ENCODE measurements at places on chromosomes 5 and 9.

GRCh38 chr5:142486020-142486419 lies 161.2 kb upstream of the SPRY4 start:
- DNase-seq: no peak

DNA sequence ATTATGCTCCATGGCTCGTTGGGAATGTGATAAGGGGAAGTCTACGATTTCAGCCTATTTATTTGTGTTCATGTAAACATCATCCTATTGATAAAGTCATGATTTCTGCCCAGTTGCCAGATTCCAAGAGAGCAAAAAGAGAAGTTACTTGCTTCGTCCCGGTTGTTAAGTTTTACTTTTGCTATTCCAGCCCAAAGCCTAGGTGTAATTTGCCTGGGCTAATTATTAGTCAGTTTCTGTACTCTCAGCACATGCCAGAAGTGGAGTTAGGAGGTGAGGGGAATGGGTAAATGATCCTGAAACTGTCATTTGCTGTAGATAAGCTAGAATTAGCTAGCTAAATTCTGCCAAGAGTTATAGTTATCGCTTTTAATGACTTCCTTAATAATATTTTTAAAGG lies 4.5 kb upstream of the ANKH start:
- DNase-seq: no peak

- no peak for DNase-seq
Observed at GRCh38 chr9:122923947-122924346, 7.4 kb downstream of the ZBTB26 start.

GRCh38 chr5:12100542-12100941 lies 196.3 kb upstream of the CTNND2 start:
- DNase-seq: no peak

GRCh38 chr5:134592141-134592746 lies 40.4 kb downstream of the SAR1B start:
- DNase-seq: no peak

GRCh38 chr5:15366676-15367391 lies 133.1 kb upstream of the FBXL7 start:
- no peak for DNase-seq

DNA sequence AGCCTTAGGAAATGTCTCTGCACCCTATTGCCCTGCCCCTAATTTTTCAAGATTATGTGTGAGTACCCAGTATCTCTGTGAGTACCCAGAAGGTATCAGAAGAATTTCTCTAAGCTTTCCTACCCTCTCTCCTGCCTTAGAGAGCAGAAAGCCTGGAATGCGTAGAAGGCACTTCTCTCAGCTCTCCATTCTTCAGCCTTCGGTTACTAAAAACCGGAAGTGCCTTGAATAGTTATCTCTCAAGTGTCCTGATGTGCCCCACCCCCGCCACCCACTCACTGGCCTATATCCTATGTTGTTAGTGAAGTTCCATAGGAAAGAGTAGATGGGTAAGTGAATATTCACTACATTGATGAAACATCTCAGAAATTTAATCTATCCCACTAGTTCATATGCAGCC lies 210.7 kb upstream of the CDH10 start:
- DNase-seq: no peak

GRCh38 chr9:91178281-91179236 lies 183.2 kb downstream of the AUH start:
- peak; percentile 28 for DNase-seq

- DNase-seq: no peak
Observed at GRCh38 chr5:72140711-72141110, 33.4 kb downstream of the MAP1B start.

- no peak for DNase-seq
Observed at GRCh38 chr5:171074747-171075146, 212.9 kb downstream of the RANBP17 start.

DNA sequence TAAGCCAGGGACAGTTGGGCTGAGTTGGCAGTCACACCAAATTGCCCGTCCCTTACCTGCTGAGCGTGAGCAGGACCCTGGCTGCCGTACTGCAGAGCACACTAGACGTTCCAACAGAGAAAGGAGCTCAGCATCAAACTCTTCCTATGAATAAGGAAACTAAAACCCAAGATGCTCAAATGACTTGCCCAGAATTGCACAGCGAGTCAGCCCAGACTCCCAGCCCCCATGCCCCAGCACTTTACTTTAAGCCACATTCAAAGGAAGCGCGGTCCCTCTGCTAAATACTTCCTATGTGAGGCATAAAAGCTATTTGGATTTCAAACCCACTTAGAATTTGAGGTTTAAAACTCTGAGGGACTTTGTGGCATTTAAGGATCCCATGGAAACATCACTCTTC lies 23.9 kb downstream of the PAX5 start:
- no peak for DNase-seq

GRCh38 chr5:157463081-157463480 lies 3.1 kb downstream of the NIPAL4 start:
- DNase-seq: no peak

DNA sequence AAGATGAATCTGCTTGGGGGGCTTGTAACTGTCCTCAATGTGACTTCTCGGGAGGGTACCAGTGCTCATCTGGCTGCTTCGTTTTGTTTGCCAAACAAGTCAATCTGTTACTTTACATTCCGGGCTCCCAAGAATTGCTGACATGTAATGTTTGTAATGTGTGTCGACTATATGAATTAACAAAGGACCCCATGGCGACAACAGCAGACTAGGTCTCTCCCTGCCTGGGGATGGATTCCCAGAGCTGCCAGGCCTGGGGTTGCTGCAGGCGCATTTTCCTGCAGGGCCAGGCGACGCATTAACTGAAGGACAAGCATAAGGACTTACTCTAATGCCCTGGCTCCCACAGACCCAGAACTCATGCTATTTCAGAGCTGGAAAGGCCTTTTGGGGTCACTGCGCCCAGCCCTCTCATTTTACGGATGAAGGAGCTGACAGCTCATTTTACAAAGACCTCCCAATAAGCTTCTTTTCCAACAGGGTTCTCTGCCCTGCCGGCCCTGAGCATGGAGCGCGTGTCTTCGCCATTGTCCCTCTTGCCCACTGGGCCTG lies 214.8 kb downstream of the TTLL11 start:
- DNase-seq: no peak

- no peak for DNase-seq
Observed at GRCh38 chr9:98867429-98868168, 60.1 kb downstream of the GALNT12 start.

- DNase-seq: no peak
Observed at GRCh38 chr9:115263371-115264075, 145.6 kb upstream of the TNC start.

DNA sequence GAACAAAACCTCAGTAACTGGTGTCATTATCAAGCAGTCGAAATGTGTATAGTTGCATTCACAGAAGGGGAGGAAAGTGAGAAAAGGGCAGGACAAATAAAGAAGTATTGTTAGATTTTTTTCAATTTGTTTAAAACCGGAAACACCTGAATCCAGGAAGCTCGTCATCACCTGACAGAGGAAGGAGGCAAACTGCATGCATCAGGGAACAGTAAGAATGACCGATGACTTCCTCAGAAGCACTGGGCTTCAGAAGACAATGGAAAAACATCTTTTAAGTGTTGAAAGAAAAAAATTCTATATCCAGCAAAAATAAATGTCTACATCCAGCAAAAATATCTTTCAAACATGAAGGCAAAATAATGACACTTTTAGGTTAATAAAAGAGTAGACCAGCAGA lies 29.5 kb downstream of the PLEKHG4B start:
- no peak for DNase-seq

- DNase-seq: no peak
Observed at GRCh38 chr5:85225388-85225787, 840.7 kb upstream of the EDIL3 start.

DNA sequence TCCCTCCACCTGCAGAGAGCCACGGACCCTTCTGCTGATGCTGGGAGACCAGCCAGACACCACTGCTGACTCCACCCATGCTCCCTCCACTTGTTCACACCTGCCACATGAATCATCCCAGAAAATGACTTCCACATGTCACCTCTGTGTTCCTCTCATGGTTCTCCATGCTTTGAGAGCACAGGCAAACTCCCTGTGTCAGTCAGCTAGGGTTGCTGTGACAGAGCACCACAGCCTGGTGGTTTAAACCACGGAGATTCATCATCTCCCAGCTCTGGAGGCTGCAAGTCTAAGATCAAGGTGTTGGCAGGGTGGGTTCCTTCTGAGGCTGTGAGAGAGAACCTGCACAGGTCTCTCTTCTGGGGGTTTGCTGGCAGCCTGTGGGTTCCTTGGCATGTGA lies 381.4 kb downstream of the GADD45G start:
- peak; percentile 8 for DNase-seq

DNA sequence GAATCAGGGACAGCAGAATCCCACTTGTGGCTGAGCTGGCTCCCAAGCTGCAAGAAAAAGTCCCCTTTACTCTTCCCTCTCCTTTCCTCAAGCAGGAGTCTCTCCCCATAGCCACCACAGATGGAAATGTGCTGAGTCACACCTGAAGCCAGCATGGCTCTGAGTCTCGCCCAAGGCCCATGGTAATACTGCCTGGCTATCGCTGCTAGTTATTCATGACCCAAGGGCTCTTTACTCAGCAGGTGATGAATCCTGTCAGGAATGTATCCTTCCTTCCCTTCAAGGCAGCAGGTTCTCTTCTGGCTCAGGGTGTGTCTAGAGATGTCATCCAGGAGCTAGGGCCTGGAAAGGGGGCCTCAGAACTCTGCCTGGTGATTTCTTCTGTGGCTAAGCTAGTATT lies 403.3 kb upstream of the PTPRD start:
- DNase-seq: no peak

DNA sequence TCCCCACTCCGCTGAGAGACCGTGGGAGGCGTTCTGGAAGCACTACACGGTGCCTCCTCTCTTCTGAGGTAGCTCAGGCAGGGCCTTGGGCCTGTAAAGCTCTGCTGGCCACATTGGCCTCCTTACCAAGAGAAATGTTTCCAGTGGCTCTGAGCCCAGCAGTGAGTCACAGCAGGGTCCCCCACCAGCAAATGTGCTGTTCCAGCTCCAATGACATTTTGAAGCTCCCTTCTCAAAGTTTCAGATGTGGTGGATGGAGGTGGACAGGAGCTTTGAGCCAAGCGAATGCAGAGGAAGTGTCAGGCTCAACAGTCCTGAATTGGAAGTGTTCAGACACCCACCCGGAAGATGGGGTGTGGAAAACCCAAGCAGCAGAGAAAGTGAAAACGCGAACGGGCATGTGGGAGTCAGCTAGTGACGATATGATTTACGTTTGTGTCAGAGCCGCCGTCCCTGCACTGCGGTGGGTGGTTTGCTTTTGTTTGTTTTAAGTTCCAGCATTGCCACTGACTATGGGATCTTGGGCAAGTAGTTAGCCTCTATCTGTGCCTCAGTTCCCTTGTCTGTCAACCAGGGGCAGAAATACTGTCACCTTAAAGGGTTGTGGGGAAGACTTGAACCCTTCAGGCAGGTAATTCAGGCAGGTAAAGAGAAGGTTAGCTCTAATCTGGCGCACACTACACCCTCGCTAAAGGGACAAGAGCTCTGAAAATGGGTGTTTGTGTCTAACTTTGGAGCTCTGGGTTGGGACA lies 38.2 kb downstream of the C5orf15 start:
- no peak for DNase-seq

DNA sequence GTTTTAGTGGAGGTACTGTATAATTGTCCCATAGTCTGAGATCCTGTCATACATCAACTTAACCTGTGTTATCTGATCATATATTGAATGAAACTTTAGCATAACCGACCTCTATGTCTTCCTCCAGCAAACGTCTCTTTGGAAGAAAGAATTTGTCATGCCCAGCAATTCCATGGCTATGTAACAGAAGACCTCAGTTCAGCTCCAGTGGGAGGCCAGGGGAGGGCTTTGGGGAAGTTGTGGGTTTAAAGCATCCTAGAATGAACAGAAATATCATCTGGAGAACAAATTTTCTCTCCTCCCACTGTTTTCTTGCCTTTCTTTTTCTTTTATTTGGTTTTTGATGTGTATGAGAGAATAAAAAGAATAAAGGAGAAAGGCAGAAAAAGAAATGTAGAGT lies 164.5 kb downstream of the GAS1 start:
- DNase-seq: no peak

- no peak for DNase-seq
Observed at GRCh38 chr9:28004900-28005299, 431.6 kb upstream of the C9orf72 start.

- no peak for DNase-seq
Observed at GRCh38 chr5:157283434-157283833, 17.5 kb downstream of the CYFIP2 start.

DNA sequence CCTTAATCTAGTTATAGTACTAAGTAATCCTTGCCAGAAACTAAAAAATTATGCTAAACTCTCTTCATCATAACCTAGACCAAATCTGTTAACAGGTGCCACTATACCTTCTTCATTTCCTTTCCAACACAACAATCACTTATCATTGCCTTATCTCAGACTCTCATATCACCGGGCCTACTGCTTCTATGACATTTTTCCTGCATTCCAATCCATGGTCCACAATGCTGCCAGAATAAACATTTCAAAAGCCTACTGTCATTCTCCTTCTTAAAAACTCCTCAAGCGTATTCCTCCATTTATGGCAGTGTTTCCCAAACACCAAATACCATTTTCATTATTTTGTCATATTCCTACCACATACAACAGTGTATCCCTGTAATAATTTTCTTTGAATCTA lies 6.5 kb downstream of the PPP6C start:
- DNase-seq: no peak

- DNase-seq: no peak
Observed at GRCh38 chr9:131499254-131499767, 3.4 kb upstream of the POMT1 start.

- DNase-seq: peak; percentile 21
Observed at GRCh38 chr9:108924466-108924865, 9.5 kb downstream of the ELP1 start.

DNA sequence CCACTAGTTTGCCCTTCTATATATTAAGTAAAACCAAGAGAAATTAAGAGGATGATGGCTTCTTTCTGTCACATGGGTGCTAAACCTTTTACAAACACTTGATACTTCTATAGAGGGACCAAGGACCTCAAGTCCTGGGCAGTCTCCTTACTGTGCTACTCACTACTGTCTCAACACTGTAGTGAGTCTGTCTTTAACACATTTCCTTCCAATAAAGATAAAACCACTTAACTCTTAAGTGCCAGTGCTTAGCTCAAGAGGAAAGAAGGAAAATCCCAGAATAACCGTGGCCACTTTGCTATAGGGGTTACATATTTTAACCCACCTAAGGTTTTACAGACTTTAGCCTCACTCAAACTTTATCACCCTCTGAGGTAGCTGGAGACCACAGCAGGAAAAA lies 4.4 kb upstream of the GRPEL2 start:
- DNase-seq: no peak

DNA sequence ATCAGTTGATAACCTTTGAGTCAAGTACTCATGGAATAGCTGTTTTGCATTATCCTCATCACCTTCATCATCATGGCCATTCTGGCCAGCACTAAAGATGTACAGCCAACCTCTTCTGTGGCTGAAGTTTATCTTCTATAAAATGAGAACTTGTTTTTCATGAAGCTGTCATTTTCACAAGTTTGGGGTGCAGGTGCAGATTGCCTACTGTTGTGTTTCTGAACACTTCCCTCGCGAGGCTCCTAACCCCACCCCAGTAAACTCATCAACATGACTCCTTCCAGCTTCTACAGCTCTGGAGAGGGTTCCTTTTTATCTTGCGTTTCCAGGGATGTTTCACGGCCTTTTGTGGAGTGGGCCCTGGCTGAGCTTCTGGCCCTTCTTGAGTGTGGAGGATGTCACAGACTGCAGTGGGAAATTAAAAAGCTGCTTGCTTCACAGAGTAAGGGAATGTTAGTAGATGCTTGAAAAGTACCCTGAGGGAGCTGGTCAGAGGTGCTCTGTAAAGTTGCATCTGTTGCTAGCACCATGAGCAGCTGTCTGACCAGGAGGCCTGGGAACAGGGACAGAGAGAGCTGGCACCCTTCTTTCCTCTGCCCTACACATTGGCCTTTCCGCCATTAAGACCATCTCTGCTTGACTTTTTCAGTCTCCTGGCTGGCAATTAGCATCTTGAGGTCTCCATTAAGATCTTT lies 24.9 kb downstream of the SYK start:
- DNase-seq: no peak
